Stimulated activated CD4-positive, alpha-beta T cell treated with anti-CD3 and anti-CD28 coated beads, Interleukin-12 subunit alpha, Interleukin-12 subunit beta, amount 100 ng/mL, for 24 hours (primary cell): ENCODE measurements at places on chromosomes 5 and 9.

DNA sequence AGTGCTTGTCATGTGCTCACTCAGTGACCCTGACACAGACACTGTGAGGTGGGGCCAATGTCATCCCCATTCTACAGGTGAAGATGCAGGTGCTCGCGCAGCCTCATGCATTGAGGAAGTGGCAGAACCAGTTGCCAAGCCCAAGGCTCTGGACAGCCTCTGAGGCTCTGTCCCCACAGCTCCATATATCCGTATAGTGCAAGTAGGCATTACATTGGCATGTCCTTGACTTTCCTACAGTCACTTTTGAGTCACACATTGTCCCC is 58.8 kb upstream of the ANGPTL2 start:
- no peak for DNase-seq

GRCh38 chr5:79521156-79521555 is 7.2 kb upstream of the HOMER1 start:
- DNase-seq: no peak

DNA sequence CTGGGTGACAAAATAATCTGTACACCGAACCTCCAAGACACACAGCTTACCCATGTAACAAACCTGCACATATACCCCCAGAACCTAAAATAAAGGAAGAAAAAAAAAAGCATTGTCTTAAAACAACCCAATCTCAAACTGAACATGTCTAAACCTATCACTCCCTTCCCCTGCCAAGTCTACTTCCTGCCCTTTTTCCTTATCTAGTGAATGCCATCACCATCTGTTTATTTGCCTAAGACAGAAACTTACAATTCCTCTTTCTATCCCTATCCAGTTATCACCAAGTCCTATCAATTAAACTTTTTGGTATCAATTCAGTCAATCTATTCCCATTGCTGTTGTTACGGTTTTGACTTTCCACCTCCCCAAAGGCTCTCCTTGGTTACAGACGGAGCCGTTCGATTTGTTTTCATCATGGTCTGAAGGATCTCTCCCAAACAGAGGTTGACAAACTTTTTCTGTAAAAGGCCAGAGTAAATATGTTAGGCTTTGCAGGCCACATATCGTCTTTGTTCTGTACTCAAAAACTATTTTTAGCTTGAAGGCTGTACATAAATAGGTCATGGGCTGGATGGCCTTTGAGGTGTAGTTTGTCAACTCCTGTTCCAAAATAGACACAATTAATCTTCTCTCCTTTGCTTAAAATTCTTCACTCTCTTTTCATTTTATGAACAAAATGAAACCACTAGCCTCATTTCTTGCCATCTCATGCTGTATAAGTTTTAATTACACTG is 12.1 kb downstream of the NOL8 start:
- no peak for DNase-seq

- DNase-seq: no peak
These were observed 259.8 kb downstream of the ANXA1 start for GRCh38 chr9:73411494-73411893.

DNA sequence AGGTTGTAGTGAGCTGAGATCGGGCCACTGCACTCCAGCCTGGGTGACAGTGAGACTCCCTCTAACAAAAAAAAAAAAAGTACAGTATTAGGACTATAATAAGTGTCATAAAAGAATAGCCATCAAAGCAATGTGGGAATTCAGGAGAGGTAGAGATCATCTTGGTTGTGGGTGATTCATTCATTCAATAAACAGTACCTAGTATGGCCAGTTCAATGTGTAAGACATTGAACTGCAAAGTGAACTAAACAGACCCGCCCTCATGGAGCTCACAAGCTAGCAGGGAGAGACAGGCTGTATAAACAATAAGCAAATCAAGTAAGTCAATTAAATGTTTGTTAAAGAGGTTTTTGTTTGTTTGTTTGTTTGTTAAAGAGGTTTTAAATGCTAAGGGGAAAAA is 146.1 kb upstream of the RANBP3L start:
- no peak for DNase-seq

DNA sequence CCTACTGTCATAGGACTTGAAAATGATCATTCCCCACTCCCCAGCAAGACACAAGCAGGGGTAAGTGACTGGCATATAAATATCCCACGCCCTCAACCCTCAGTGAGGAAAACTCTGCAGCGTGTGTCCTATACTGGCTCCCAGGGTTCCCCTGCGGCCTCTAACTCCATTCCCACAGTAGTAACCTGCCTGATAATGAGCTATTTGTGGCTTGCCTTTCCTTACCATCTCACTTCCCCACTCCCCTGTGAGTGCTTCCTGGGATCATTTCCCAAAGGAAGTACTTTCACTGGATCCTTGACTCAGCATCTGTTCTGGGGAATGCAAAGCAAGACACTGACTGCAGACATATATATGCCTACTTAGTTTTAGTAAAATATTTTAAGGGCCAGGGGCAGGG is 14.3 kb downstream of the CDC14B start:
- no peak for DNase-seq
